ENCODE measurements at places on chromosomes 16 and 17. TPM values are rescaled to one million over a fixed set of nuclear protein-coding genes. Genes with fewer than 3 reads are reported as not detected.

GRCh38 chr17:50218071-50218759 is 16.8 kb upstream of the COL1A1 start:
- H3K4me3 ChIP-seq, result no peak overlapping the region
- H3K4me1 ChIP-seq, result peaks cover 26% of the 10 kb centered on the region
- DNase-seq, result no peak
- no peaks in the 10 kb centered on the region for H3K27me3 ChIP-seq

GRCh38 chr17:1769822-1770477 is 8.1 kb downstream of the SERPINF1 start:
- peaks cover 24% of the 10 kb centered on the region for H3K36me3 ChIP-seq
- H3K27ac ChIP-seq, result no peak overlapping the region
- no peak overlapping the region for H3K4me3 ChIP-seq
- no peak for DNase-seq

DNA sequence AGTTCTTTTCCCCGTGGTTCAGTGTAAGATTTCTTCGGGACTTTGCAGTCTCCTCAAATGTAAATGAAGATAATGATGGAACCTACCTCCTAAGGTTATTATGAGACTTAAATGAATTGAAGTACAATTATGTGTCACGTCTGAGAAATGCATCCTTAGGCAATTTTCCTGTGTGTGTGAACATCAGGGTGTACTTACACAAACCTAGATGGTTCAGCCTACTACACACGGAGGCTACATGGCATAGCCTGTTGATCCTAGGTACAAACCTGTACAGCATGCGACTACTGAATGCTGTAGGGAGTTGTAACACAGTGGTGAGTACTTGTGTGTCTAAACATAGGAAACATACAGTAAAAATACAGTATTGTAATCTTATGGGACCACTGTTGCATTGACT is 1.1 kb upstream of the FAM20A start:
- H3K27me3 ChIP-seq, result peaks cover 56% of the 10 kb centered on the region
- peaks cover 6% of the 10 kb centered on the region for H3K4me1 ChIP-seq
- no peaks in the 10 kb centered on the region for H3K36me3 ChIP-seq

Gene CHRNE
- total RNA-seq, result 0.21 TPM

Gene CD300E
- not detected for total RNA-seq

Gene NPIPB6
- 1.6 TPM for total RNA-seq

Gene HOXB4
- total RNA-seq, result 9.7 TPM

DNA sequence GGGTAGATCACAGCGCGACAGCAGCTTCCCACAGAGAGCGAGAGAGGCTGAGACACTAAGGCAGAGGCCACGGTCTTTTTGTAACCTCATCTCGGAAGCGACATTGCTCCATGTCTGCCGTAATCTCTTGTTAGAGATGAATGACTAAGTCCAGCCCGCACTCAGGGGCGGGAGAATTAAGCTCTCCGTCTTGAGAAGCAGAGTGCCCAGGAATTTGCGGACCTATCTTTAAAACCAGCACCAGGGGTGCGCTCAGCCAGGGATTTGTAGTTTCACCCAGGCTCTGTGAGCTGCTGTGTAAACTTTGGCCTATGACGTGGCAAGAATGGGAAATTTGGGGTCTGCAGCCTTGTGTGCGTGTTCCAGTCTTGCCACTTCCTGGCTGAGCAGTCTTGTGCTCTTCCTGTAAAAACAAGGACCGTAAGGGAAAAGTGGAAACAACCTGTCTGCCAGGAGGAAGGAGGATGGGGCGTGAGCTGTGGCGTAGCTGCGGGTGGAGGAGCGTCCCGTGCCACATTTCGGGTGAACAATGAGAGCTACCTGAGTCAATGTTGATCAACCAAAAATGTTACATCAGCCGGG is 16.0 kb upstream of the JPH3 start:
- peaks cover 5% of the 10 kb centered on the region for H3K4me1 ChIP-seq
- H3K4me3 ChIP-seq, result no peak overlapping the region
- H3K27me3 ChIP-seq, result peaks cover 4% of the 10 kb centered on the region
- DNase-seq, result no peak

- H3K4me3 ChIP-seq, result no peak overlapping the region
- peaks cover 19% of the 10 kb centered on the region for H3K4me1 ChIP-seq
- no peak for DNase-seq
- H3K27ac ChIP-seq, result no peak overlapping the region
- no peaks in the 10 kb centered on the region for H3K36me3 ChIP-seq
These were observed 4.0 kb downstream of the CA7 start for GRCh38 chr16:66848172-66848571.

- no peak overlapping the region for H3K4me3 ChIP-seq
- no peak overlapping the region for H3K27ac ChIP-seq
- no peaks in the 10 kb centered on the region for H3K27me3 ChIP-seq
- peaks cover 86% of the 10 kb centered on the region for H3K36me3 ChIP-seq
- DNase-seq, result no peak
These were observed 3.8 kb upstream of the EXOSC6 start for GRCh38 chr16:70255574-70255973.

Gene KCTD13
- total RNA-seq, result 32.4 TPM

DNA sequence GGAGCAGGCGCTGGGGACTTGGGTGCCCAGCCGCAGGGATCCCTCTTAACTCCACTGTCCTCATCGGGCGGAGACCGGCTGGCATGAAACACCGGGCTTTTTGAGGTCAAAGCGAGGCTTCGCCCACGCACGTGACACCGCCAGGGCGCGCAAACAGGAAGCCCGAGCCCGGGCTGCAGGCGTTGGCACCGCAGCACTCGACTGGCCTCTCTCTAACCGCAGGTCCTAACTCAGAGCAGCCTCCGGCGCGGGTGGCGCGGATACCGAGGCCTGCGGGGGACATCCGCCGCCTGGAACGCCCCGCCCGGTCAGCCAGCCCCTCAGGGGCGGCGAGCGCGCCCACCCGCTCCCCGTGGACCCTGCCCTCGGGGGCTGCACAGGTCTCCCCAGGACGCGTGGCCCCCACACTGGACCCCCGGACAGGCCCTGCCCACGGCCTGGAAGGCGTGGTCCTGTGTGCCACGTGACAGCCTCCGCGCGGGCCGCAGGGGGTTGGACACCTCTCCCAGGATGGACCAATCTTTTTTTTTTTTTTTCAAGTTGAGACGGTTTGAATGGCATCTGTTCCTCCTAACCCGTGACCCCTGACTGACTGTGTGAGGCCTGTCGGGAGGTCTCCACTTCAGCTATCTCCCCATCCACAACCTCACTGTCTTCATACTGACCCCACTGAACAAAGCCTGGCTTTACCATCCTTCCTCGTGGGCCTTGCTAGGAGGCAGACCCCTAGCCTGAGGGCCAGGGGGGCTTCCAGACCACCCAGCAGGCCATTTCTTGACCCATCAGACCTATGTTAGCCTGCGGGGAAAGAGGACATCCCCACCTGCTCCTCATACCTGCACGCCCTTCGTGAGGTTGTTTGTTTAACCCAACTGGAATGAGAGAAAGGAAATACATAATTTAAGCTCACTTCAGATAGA is 8.4 kb upstream of the SLC47A2 start:
- no peaks in the 10 kb centered on the region for H3K36me3 ChIP-seq
- H3K27ac ChIP-seq, result no peak overlapping the region
- DNase-seq, result no peak
- H3K27me3 ChIP-seq, result no peaks in the 10 kb centered on the region
- no peaks in the 10 kb centered on the region for H3K4me1 ChIP-seq
